Effector memory CD4-positive, alpha-beta T cell (primary cell): ENCODE measurements at places on chromosomes 12 and 14.
A peak's percentile ranks its signal among the peaks of the same experiment; 100 is the strongest.

DNA sequence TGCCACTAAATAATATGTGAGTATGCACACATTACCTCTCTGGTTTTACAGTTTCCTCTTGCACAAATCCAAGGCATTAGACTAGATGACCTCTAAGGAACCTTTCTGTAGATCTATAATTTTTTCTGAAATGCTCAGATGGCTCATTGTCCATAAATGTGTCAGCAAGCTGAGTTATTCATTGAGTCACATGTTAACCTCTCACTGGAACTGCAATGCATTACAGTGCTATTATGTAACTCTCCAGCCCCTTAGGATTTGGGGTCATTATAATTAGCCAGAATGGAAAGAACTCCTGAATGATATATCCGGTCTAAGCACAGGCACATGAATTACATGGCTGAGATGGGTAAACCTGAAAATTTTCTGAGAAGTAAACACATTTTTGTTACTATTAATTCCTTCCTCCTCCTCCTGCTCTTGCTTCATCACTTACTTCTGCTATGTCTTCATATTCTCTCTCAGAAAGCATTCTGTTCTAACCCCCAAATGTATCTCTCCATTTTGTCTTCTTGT, 20.3 kb upstream of the DRAM1 start:
- DNase-seq: no peak

- DNase-seq: no peak
Measured at GRCh38 chr12:5586201-5586600, 154.3 kb downstream of the NTF3 start.

GRCh38 chr12:132653567-132654290, 33.4 kb downstream of the POLE start:
- DNase-seq: no peak

DNA sequence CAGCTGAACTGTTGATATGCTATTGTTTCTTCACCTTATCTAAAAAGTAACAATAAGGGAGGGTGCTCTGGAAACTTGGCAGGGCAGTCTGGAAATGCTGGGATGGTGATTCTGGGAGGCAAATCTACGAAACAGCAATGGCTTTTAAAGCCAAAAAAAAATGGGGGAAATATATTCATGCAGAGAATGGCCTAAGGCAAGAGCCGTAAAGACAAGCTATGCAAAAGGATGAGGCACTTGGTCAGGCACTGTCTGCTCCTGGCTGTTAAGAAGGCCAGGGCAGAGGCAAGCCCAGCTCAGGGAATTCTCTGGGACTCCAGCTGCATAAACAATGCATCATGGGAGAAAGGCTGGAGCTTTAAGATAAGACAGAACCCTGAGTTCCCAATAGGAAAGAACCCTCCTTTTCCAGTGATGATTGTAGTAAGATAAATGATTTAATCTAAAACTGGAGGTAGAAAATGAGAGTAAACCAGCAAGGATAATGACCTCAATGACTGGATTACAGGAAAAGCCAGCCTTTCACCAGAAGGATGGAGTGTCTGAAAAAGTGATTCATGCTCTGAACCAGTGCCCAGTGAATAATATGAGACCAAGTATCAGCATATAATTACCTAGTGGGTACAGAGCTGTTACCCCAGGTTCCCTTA, 46.0 kb downstream of the ITPR2 start:
- DNase-seq: no peak

- no peak for DNase-seq
Measured at GRCh38 chr14:104751539-104752422, 1.2 kb upstream of the SIVA1 start.

DNA sequence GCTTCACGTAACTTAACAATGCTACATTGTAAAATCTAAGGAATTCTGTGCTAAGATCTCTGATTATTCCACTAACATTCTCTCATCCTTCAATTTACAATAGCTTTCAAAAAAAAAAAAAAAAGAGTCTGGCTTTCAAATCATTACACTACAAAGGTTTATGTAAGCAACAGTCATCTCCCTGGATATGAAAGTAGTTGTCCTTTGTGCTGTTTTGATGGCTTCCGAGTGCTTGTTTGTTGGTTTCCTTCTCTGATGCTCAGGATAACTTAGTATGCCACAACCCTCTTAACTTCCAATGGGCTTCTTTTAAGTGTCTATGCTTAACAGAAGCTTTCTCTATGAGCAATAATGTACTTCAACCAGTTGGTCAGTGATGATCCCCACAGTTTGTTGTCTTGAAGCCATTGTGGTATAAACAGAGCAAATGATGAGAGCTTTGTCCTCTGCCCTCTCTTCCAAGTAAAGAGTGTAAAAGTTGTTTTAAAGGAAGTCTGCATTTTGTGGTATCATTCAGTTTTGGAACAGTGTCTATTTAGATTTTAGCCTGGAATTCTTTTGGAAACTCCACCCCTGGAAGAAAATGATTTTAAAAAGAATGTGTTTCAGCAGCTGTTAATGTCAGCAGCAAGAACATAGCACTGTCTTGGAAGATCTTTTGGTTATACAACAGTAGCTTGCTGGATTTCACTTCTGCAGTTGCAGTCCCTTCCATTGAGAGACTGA, 396.1 kb upstream of the RGS6 start:
- no peak for DNase-seq

- DNase-seq: no peak
Measured at GRCh38 chr14:69605738-69606137, 5.7 kb upstream of the SUSD6 start.

- DNase-seq: no peak
Measured at GRCh38 chr12:3726456-3726855, 26.5 kb downstream of the CRACR2A start.

DNA sequence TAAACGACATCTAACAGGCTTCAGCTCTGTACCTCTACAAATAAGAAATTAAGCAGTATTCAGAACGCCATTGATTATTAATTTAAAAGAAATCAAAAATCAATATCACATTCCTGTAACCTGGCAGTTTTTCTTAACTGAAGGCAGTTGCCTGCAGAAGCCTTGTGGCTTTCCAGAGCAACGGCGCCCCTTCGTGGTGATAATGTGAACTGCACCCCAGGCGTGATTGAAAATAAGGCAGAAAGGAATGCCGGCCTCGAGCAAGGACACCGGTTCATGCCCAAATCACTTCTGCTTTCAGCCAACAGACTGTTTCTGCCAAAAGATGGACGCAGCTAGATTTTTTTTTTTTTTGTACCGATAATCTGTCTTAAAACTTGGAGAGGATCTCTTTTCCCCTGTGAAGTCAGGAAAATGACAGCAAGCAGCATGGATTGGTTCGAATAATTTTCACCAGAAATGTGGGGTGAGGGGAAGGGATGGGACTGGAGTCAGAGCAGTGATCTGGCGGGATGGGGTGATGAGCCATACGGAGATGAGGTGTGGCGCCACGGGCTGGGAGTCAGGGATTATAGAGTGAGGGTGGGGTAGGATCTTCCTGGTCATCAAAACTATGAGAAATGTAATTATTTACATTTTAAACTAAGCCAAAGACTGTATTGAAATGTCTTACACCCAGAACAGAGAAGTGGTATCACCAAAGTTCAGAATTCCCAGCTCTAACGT, 473.0 kb downstream of the DPF3 start:
- DNase-seq: peak; percentile 44

- no peak for DNase-seq
Measured at GRCh38 chr12:19277711-19278110, 148.2 kb downstream of the PLEKHA5 start.

DNA sequence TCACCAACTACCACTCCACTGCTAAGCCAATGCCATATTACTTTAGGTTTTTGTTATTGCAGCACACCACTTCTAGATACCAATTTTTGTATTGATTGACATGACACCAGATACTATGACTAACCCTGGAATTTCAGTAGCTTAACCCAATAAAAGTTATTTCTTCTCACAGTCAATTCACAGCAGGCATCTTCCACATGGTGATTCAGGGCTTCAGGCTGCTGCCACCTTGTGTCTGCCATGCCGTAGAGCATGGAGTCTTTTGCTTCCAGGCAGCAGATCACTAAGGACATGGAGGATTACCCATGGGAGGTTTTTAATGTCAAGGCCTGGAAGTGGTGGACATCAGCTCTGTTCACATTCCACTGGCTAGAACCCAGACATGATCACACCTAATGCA, 56.4 kb upstream of the LTA4H start:
- no peak for DNase-seq

DNA sequence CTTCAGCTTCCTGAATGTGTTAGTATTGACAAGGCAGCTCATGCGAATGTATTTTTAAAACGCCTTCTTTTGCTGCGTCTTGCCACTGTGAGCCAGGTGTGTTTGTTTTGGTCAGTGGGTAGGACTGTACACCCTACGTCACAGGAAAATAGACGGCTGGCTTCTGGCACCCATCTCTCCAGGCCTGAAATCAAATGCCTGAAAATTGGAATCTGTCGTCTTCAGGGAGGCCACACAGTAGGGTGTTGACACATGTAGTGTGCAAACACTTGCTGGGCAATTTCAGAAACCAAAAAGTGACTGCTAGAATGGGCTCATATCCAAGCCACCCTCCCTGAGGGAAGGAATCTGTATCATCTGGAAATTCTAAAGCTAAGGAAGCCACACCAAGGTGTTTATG, 209.3 kb downstream of the TTC8 start:
- no peak for DNase-seq

GRCh38 chr12:121330195-121330594, 22.0 kb downstream of the ANAPC5 start:
- no peak for DNase-seq

DNA sequence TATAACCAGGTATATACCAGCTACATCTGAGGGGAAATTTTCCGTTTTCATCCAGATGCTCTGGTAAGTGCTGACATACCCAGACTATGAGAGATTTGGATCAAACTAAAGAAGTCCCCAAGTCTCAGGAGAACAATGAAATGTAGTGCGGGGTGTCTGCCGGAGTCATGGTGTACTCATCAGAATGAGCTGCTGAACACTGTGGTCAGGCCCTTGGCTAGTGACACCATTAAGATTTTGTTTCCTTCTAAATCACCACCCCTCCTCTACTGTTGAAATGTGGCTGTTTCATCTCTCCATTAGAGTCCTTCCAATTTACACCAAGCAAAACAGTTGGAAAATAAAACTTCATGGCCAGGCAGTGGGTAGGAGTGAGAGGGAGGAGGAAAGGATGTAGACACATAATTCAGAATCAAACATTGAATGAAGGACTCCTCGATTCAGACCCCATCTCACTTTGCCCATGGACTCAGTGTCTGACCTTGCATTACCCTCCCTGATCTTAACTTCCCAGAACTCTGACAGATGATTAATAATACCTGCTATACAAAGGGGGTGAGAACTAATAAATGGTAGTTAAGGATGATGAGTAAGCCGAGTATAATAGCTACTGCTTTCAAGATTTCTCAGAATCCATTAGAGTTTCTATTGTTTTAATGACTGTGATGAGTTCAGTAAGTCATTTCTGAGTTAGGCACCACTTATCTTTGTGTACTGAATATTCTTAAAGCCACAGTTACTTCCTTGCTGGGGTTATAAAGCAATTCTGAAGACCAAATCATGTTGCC, 127.4 kb downstream of the CRADD start:
- DNase-seq: no peak

GRCh38 chr12:40986001-40986400, 202.1 kb upstream of the PDZRN4 start:
- DNase-seq: no peak

- DNase-seq: no peak
Measured at GRCh38 chr12:27549236-27549800, 25.3 kb downstream of the PPFIBP1 start.

GRCh38 chr12:77949943-77950342, 119.2 kb downstream of the NAV3 start:
- DNase-seq: no peak

DNA sequence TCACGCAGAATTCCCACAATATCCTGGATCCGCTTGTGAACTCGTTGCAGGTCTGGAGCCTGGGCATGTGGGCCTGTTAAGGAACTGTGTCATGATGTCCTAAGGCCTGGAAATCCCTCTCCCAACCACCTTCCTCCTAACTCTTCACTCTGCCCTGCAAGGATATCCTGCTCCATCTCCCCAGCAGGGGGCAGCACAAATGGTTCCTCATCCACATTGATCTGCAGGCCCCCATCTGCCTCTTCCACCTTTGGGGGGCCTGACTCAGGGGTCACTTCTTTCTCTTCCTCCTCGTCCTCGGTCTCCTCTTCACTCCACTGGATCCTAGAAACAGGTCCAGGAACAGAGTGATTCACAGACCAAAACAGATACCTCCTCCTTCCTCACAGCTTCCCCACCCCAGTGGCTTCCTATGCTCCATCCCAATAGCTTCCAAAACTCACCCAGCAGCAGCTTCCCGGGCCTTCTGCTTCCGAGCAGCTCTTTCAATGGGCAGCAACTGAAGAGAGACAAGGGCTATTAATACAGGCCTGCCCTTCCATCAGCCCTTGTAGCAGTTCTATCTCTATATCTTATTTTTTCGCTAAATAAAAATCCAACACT, 4.5 kb downstream of the NOP2 start:
- DNase-seq: peak; percentile 39

DNA sequence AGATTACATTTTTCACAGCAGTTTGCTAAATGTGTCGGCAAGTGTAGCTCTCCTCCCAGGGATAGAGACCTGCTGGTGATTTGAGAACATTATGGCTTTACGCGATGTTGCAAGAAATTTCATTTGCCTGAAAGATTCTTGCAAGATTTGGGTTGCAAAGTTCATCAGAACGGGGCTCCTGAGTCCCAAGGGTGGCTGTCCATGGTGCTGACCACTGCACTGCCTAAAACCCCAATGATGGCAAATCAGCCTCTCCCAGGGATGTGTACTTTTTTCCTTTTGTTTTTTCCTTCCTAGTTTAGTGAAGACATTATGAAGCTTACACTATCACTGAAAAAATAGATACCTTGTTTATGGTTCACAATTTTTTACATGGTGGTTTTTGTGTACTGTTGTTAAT, 85.4 kb downstream of the WSCD2 start:
- no peak for DNase-seq
